ENCODE measurements at places on chromosomes 1 and 21.

- H3K36me3 ChIP-seq = no peaks in the 10 kb centered on the region
- H3K27me3 ChIP-seq = no peaks in the 10 kb centered on the region
- no peak overlapping the region for H3K27ac ChIP-seq
- no peak overlapping the region for H3K4me3 ChIP-seq
These were observed 570.9 kb upstream of the CAMK1G start for GRCh38 chr1:209012443-209013196.

DNA sequence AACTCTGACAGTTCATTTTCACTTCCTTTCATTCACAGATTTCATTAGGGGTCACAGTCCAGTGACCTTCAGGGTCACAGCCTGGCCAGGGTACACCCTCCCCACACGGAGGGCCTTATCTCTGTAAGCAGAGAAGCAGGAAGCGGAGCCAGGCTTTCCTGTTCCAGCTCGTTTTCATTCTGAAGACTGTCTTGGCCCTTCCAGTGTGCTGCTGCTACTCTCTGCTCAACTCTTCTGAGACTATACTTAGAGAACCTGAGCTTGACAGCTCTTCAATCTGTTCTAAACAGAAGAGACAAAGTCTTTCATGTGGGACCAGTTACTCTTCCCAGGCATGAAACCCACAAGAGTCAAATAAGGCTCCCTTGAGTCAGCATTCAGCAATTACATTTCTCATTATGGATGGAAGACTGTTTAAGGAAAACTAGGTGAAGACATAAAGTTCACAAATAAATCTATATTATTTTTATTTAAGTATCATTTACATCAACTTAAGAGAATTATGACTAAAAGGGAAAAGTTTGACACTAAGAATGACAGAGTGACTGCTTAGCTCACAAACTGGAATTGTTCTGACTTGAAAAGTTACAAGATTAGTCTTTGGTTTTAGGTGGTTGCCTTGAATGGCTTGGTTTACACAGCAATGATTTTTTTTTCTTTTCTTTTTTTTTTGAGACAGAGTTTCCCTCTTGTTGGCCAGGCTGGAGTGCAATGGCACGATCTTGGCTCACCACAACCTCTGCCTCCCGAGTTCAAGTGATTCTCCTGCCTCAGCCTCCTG is 4.8 kb upstream of the TDRD10 start:
- H3K27me3 ChIP-seq = peaks cover 32% of the 10 kb centered on the region
- DNase-seq = no peak
- no peak overlapping the region for H3K27ac ChIP-seq
- H3K4me3 ChIP-seq = no peak overlapping the region

GRCh38 chr1:45337630-45338325 is 2.2 kb upstream of the TOE1 start:
- no peak for DNase-seq
- peak overlapping the region; percentile 92 for H3K27ac ChIP-seq
- H3K36me3 ChIP-seq = peaks cover 27% of the 10 kb centered on the region
- peaks cover 58% of the 10 kb centered on the region for H3K4me1 ChIP-seq

GRCh38 chr1:30253361-30253760 is 470.0 kb downstream of the MATN1 start:
- H3K4me1 ChIP-seq = no peaks in the 10 kb centered on the region
- H3K27ac ChIP-seq = no peak overlapping the region
- H3K36me3 ChIP-seq = peaks cover 2% of the 10 kb centered on the region
- no peak overlapping the region for H3K4me3 ChIP-seq

DNA sequence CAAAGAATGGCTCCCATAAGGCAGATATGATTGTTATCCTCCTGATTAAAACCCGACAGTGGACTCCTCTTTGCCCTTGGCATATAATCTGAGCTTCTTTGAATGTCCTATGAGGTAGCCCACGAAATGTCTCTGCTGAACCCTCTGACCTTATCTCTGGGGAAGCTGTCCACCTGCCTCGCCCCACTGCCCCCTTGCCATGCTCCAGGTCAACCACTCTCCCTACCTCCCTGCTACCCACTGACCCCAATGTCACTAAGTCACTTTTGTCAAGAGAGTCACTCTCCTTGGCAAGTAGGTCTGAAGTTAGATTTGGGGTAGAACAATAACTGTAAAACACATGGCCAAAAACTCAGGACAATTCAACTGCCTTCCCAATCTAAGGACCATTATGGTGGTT is 54.5 kb downstream of the UTP25 start:
- peaks cover 75% of the 10 kb centered on the region for H3K27me3 ChIP-seq
- no peaks in the 10 kb centered on the region for H3K36me3 ChIP-seq
- no peak for DNase-seq
- H3K4me3 ChIP-seq = no peak overlapping the region
- no peaks in the 10 kb centered on the region for H3K4me1 ChIP-seq
- H3K27ac ChIP-seq = no peak overlapping the region

GRCh38 chr1:52288286-52288685 is 77.7 kb downstream of the CC2D1B start:
- H3K4me1 ChIP-seq = no peaks in the 10 kb centered on the region
- no peaks in the 10 kb centered on the region for H3K27me3 ChIP-seq
- no peaks in the 10 kb centered on the region for H3K36me3 ChIP-seq
- no peak for DNase-seq
- H3K4me3 ChIP-seq = no peak overlapping the region

GRCh38 chr21:42311816-42312625 is 3.2 kb downstream of the TFF3 start:
- H3K4me3 ChIP-seq = no peak overlapping the region
- peaks cover 5% of the 10 kb centered on the region for H3K36me3 ChIP-seq
- peaks cover 20% of the 10 kb centered on the region for H3K27me3 ChIP-seq
- DNase-seq = no peak
- peaks cover 5% of the 10 kb centered on the region for H3K4me1 ChIP-seq

DNA sequence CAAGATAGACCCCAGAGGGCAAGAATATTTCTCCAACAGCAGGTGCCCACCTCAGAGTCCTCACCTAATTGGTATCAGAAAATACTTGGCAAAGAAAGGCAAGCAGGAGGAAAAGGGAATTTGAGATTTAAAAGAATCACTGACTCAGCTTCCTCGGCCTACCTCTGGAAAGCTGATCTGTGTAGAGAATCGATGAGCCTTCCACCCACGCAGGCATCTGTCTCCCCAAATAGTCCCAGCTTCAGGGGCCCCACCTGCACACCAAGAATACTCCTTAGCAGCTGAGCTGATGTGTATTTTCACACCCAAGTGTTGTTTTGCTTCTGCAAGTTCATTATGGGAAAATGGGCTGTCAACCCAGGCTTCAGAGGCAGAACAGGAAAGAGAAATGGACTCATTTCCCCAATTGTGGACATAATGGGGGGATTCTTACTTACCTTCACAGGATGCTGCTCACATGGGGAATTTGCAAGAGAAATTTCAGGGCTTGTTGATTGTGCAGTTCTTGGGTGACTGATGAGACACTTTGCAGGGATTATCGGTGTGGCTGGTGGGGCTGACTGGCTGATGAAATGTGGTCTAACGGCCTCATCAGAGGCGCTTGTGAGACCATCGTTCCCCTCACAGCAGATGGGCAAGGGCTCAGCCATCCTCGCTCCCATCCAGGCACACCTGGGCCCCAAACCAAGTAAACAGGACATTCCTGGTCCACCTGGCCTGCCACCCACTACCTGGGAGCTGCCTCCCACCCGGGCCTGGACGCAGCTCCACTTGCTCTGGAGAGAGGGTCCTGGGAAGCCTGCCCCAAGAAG is 436.3 kb downstream of the PTPRU start:
- no peak overlapping the region for H3K4me3 ChIP-seq
- no peak overlapping the region for H3K27ac ChIP-seq
- H3K27me3 ChIP-seq = peaks cover 73% of the 10 kb centered on the region
- DNase-seq = no peak
- H3K36me3 ChIP-seq = no peaks in the 10 kb centered on the region

DNA sequence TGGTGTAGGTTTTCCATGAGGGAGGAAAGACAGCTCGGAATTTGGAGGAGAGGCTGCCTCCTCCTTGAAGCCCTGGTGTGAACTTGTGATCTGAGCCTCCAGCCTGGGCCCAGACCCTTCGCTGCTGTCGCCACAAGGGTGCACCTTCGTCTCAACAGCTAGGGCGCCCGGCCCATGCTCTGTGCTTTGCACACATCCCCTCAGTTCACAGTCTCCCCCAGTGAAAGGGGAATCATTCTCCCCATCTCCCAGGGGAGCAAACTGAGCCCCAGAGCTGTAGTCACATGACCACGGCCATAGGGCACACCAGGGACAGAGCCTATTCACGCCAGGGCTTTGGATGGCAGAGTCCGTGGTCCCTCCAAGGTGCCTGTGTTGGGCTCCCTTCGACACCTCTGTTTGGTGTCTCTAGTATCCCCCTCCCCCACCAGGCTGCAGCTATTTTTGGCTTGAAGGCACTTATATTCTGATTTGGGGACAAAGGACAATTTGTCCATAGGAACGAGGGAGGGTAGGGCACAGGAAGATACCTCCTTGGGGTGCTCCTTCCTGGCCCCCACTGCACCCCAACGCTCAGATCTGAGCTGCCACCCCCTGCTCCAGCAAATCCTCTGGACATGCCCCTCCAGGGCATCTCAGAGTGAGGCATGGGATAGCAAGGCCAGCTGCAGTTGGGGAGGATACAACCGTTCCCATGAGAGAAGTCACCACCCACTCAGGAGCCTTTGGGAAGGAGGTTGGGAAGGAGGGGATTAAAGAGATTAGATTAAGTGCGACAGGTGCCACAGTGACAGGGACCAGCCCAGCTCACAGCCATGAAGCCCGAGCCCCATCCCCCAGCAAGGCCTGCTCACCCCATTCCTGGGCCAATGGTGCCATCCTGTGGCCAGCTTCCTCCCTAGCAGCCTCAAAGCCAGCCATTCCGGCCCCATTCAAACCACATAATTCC is 15.7 kb downstream of the MATN1 start:
- no peak overlapping the region for H3K27ac ChIP-seq
- no peaks in the 10 kb centered on the region for H3K4me1 ChIP-seq
- peak; percentile 40 for DNase-seq
- no peaks in the 10 kb centered on the region for H3K36me3 ChIP-seq

GRCh38 chr1:17883136-17883535 is 128.0 kb downstream of the ACTL8 start:
- no peak overlapping the region for H3K4me3 ChIP-seq
- peaks cover 22% of the 10 kb centered on the region for H3K27me3 ChIP-seq
- no peaks in the 10 kb centered on the region for H3K4me1 ChIP-seq

DNA sequence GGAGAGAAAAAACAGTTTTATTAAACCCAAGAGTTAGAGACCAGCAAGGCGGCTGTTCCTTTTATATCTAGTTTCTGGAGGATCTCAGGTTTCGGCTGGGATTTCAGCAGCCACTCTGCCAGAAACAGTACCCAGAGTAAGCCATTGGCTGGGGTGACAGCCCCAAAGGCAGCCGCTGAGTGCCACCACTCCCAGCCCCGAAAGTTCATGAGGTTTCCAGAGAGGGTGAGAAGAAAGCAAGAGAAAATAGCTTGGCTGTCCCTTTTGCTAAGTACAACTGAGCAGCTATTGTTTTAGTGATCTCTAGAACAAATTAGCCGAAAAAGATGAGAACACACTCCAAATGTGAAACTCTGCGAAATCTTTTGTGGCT is 1.2 kb downstream of the SH3BGR start:
- H3K4me3 ChIP-seq = no peak overlapping the region
- no peak for DNase-seq
- H3K27ac ChIP-seq = no peak overlapping the region
- no peaks in the 10 kb centered on the region for H3K4me1 ChIP-seq

DNA sequence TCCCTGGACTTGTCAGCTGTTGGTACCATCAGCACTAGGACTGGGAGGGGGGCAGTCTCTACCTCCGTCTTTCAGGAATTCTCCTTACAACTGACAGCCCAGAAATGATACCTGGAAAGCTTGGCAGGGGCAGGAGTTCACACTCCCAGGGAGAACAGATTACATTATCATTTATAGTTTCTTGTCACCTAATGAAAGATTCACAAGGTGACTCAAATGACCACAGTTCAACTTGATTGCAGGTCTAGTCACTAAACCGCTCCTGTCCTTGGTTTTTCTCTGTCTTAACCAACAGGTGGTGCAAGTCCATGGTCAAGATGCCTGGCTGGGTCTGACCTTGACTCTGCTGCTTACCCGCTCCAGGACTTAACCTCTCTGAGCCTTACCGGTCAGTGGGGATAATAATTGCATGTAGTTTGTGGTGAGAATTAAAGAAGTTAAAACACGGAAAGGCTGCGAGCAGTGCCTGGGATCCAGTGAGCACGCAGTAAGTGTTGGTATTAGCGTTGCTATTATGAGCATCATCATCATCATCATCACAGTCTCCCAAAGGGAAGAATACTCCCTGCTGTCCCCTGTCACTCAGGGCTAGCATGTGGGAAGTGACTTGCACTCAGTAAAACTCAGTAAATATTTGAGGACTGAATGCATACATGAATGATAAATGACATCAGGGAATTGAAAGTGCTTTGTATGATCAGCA is 125.3 kb upstream of the CD34 start:
- H3K27me3 ChIP-seq = peaks cover 15% of the 10 kb centered on the region
- no peak overlapping the region for H3K4me3 ChIP-seq
- no peaks in the 10 kb centered on the region for H3K4me1 ChIP-seq
- DNase-seq = no peak
- no peaks in the 10 kb centered on the region for H3K36me3 ChIP-seq

DNA sequence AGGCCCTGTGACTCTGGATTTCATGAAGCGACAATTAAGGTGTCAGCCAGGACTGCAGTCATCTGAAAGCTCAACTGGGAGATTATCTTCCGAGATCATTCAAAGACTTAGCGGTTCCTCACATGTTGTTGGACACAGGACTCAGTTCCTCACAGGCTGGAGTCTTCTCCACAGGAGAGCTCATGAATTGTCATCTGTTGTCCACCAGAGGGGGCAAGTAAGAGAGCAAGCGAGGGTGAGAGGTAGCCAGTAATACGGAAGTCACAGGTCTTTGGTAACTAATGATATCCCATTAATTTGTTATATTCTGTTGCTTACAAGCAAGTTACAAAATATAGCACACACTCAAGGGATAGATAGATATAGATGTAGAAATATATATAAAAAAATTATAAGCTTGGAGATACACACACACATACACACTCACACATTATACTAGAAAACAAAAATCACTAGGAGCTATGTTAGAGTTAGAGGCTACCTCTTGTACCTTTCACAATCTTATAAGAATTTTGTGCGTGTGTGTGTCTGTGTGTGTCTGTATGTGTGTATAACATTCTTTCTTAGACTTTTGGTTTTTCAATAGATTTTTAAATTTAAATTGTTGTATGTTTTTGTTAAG is 1695.3 kb downstream of the BRINP3 start:
- H3K27me3 ChIP-seq = no peaks in the 10 kb centered on the region
- H3K4me1 ChIP-seq = no peaks in the 10 kb centered on the region
- H3K36me3 ChIP-seq = no peaks in the 10 kb centered on the region
- H3K27ac ChIP-seq = no peak overlapping the region
- no peak overlapping the region for H3K4me3 ChIP-seq
- no peak for DNase-seq

DNA sequence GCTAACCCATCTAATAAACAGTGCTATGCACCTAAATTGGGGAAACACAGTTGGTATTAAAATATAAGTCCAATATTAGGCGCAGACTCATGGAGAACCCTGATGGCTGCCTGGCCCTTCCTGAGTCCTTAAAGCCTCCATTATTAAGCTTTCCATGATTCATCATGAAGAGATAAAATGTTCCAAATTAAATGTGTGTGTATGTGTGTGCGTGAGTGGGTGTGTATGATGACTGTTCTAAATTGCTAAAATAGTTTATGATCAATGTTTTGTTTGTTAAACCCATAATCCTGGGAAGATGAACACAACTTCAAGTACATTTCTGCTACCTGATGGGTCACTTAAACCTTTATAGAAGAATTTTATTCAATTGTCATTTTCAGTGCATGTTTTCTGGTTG is 6.3 kb upstream of the RBBP5 start:
- no peak for DNase-seq
- H3K27ac ChIP-seq = no peak overlapping the region
- H3K4me1 ChIP-seq = no peaks in the 10 kb centered on the region
- H3K4me3 ChIP-seq = no peak overlapping the region
- H3K27me3 ChIP-seq = no peaks in the 10 kb centered on the region

GRCh38 chr1:190942475-190942874 is 464.8 kb upstream of the BRINP3 start:
- DNase-seq = no peak
- H3K36me3 ChIP-seq = no peaks in the 10 kb centered on the region
- H3K4me3 ChIP-seq = no peak overlapping the region
- H3K4me1 ChIP-seq = no peaks in the 10 kb centered on the region
